ENCODE measurements at places on chromosomes 1 and 21.

DNA sequence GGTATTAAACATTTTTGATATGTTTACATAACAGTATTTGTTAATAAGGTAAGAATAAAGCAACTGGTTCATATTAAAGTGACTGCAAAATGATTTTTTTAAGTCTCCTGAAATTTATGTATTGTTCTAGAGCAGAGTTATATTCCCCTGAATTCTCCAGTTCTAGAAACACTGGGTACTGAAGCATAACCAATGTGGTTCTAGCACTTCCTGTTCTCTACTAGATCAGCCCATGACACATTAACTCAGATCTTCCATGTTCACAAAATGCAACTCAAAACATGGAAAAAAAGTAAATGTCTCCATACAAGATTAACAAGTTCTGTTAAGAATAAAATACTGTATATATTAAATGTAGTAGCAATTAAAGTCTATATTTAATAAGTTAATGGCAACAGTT, 3.9 kb downstream of the NEGR1 start:
- no peak for DNase-seq

- DNase-seq: peak; percentile 46
Observed at GRCh38 chr21:17513214-17514123, 626 bp downstream of the CXADR start.

- DNase-seq: no peak
Observed at GRCh38 chr1:121444096-121444495, 259.3 kb downstream of the SRGAP2C start.

- DNase-seq: no peak
Observed at GRCh38 chr1:26121854-26122773, 10.5 kb downstream of the PDIK1L start.

- no peak for DNase-seq
Observed at GRCh38 chr21:35014302-35015041, 34.6 kb downstream of the RUNX1 start.

GRCh38 chr1:66617362-66618184, 83.6 kb downstream of the SGIP1 start:
- DNase-seq: no peak

- no peak for DNase-seq
Observed at GRCh38 chr1:30877205-30877912, 31.2 kb downstream of the SDC3 start.

DNA sequence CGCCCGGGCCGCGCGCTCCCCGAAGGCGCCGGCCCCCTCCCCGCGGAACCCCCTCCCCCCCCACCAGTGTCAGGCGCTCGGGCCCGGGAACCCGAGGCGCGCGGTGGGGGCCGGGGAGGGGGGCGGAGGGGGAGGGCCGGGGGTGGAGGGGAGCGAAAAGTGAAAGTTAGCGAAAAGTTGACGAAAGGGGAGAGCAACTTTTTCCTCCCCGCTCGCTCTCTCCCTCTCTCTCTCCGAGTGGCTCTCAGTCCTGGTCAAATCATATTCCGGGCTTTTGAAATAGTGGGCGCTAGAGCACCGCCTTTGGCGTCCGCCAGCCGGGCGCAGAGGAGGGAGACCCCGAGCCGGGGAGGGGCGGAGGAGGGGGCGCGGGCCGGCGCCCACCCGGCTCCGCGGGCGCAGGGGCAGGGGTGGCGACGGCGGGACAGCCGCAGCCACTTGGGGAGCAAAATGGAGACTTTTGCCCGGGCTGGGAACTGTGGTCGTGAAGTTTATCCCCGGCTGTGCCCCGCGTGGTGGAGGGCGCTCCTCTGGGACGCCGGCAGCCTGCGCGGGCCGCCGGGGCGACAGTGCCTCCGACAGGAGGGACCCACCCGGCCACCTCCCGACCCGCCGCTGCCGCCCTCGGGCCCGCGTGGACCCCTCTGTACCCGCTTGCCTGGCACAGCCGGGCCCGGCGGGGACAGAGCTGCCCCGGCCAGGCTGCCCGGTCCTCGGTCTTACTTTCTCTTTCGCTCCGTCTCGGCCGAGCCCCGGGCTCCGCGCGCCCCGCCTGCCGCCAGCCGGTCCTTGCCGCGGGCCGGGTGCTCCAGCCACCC, 697 bp downstream of the PRDM16 start:
- peak; percentile 36 for DNase-seq

DNA sequence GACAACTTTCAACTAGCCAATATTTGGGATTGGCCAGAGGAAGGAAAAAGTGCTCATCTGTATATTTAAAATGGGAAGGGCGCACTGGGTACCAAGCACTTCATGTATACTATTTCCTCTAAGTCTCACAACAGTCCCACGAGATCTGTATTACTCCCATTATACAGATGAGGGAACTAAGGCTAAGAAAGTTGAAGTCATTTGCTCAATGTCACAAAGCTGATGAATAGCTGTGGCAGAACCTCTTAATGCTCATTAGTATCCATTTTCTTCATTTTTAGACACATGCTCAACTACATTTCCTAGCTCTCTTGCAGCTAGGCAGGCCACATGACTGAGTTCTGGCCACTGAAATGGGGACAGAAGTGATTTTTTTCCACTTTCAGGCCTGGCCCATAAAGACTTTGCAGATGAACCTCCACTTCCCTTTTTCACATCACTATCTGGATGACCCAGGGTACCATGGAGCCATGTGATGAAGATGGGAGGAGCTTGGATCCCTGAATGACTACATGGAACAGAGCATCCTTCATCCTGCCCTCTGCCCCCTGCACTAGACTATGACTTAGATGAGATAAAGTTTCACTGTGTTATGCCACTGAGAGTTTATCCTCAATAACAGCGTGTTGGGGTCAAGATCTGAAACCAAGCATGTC, 31.8 kb downstream of the ATF3 start:
- no peak for DNase-seq

DNA sequence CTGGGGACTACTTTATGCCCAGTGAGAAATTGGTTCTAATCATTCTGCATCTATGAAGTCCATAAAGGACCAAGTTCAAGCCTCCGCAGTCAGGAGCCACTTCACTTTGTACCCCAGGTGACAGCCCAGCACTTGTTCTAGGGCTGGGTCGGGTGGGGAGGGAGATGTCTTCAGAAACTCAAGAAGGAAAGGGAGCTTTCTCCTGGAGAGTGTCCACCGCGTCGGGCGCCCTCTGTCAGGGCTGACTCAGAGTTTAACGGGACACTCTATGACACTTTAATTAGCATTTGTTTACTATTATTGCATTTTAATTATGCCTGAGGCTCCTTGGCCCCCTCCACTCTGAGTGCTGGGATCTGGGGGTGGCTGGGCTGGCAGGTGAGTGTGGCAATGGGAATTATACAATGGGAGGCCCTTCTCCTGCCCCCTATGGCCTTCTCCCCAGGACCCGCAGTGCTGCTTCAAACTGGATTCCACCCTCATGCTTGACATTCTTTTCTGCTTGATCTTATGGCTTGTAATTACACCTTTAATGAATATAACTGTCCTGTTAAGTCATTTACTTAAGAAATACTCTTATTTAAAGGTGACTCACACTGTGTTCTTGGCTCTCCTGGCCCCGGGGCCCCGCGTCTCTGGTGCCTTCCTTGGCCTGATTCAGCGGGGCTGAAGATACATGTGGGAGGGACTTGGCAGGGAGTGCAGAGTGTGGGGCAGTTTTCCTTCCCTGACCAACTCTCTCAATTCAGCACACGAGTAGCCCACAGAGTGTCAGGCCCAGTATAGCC, 136.6 kb downstream of the PLXNA2 start:
- DNase-seq: no peak

DNA sequence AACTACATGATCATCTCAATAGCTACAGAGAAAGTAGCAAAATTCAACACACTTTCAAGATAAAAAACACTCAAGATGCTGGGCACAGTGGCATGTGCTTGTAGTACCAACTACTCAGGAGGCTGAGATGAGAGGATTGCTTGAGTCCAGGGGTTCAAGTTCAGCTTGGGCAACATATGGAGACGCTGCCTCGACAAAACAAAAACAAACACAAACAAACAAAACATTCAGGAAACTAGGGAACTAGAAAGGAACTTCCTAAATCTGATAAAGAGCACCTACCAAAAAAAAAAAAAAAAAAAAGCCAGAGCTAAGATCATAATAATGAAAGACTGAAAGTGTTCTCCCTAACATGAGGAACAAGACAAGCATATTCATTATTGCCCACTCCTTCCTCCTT, 22.8 kb upstream of the RNF186 start:
- no peak for DNase-seq

GRCh38 chr1:180376253-180376652, 126.1 kb downstream of the ACBD6 start:
- DNase-seq: no peak

GRCh38 chr1:21749109-21749508, 33.8 kb downstream of the USP48 start:
- DNase-seq: no peak

- DNase-seq: no peak
Observed at GRCh38 chr1:111190931-111191451, 9.5 kb downstream of the DENND2D start.

GRCh38 chr1:109631513-109632505, 12.2 kb downstream of the AMPD2 start:
- no peak for DNase-seq

DNA sequence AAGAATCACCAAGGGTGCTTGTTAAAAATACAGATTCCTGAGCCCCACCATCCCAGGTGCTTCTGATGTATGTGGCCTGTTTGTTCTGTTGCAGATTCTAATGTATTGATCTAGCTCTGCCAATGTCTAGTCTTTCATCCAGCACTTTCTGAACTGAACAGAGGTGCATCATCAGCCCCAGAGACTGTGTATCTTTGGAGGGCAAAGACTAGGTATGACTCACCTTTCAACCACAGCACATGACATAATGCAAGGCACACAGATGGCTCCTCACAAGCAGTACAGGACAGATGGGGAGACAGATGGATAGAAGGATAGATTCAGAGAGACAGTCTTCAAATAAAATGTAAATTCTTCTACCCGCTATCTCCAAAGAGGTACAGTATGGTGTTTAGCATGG, 32.3 kb downstream of the CD58 start:
- peak; percentile 45 for DNase-seq

DNA sequence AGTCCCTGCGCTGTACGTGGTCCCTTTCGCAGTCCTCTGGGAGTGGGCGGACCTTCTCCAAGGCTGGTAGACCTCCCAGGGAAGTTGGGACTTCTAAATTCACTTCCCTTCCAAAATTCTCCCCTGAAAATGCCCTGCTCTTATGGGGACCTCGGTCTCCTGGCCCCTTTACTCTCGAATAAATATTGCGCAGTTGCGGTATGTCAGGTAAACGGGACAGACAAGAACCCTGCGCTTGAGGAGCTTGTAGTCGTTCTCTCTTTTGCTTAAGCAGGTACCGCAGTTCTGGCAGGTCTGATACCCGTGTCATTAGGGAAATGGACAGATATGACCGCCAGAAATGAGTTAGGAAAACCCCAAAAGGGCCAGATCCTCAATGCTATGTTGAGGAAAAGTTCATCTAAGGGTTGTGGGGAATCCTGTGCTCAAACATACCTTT, 561 bp downstream of the KIF2C start:
- DNase-seq: no peak

DNA sequence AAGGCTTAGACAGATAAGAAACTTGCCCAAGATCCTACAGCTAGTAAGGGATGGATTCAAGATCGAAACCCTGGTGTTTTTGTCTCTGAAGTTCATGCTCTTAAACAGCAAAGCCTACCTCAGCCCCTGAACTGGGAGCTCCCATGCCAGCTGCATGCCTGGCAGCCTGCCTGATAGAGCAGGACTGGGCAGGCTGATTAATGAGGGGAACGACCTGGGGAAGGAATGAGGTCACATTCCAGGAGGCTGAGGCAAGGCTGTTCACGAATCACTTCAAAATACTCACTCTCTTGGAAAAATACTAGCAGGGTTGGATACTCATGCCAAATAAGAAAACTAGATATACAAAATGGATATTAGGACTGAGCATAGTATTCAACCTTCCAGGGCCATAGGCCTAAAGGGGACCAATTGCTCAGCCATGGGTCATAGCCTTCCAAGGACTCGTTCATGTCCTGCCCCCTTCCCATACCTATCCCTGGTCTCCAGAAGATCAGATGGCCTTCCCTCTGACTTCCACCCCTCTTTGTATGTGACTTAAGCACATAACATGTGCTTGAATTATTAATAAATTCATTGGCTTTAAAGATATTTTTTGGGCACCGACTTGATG, 15.6 kb upstream of the TACSTD2 start:
- no peak for DNase-seq

- no peak for DNase-seq
Observed at GRCh38 chr1:220239966-220240365, 32.3 kb downstream of the RAB3GAP2 start.

DNA sequence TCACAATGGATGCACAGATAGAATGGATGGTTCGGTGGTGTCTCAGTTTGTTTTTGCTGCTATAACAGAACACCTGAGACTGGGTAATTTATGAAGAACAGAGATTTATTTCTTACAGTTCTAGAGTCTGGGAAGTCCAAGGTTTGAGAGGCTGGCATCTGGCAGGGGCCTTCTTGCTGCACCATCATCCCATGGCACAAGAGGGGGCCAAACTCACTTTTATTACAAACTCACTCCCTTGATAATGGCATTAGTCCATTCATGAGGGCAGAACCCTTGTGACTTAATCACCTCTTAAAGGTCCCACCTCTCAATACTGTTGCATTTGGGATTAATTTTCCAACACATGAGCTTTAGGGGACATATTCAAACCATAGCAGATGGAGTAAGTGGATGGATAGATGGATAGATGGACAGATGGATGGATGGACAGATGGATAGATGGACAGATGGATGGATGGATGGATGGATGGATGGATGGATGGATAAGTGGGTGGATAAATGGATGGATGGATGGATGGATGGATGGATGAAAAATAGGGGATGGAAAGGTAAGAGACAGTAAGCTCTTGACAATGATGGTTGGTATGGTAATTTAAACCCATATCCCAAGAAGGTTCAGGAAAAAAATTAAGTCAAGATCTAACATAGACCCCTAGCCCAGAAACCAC, 16.5 kb downstream of the CAMK2N1 start:
- no peak for DNase-seq

GRCh38 chr1:54528613-54529012, 19.4 kb upstream of the ACOT11 start:
- DNase-seq: no peak

- no peak for DNase-seq
Observed at GRCh38 chr1:164754088-164754600, 195.2 kb downstream of the PBX1 start.

- no peak for DNase-seq
Observed at GRCh38 chr1:232037774-232038388, 411.3 kb downstream of the DISC1 start.

All from activated T-cell treated with anti-CD3 and anti-CD28 coated beads, Interleukin-2, amount 50 U/mL, for 48 hours (primary cell).